ENCODE measurements at places on chromosomes 7 and 10.

DNA sequence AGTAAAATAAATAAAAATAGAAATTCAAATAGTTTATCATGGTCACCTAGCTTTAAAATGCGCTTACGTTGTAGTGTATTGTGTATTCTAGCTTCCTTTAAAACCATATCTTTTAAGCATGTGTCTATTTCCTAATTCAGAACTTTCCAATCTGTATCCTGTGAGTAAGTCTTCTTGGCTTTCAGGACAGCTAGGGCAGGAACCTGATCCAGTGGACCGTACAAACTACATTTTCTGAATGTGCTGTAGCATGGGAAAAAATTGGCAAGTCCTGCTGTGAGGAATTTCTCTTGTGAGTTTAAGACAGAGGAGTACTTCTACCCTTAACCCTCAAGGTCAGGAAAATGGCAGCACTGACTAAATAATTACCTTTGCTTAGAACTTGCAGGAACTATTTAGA, 12.1 kb downstream of the OPN1SW start:
- no peak for DNase-seq

DNA sequence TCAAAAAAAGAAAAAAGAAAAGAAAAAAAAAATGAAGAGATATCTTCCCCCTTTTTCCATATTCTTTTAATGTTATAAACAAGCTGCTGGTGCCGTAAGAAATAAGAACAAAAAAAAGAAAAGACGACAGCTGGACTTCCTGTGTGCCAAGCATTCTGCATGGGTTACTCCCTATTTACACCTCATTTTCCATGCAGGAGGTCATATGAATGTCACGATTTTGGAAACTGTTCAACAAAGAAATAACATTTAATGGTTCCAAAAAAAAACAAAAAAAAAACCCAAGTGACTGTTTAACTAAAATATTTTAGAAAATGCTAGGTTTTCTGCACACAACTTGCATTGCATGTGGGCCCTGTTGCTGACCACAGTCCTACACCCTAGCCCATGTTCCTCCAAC, 159.3 kb downstream of the TNS3 start:
- no peak for DNase-seq

GRCh38 chr10:68125772-68126171, 16.5 kb downstream of the MYPN start:
- no peak for DNase-seq

DNA sequence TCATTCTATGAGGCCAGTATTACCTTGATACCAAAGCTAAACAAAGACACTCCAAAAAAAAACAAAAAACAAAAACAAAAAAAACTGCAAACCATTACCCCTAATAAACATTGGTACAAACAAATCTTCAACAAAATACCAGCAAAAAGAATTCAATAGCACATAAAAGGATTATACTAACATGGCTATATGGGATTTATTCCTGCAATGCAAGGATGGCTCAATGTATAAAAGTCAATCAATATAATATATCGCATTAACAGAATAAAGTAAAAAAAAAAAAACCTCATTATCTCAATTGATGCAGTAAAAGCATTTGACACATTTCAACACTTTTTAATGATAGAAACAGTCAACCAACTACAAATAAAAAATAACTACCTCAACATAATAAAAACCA, 233.3 kb upstream of the NFE2L3 start:
- DNase-seq = no peak

GRCh38 chr10:74650613-74651012, 175.8 kb upstream of the KAT6B start:
- DNase-seq = no peak

- DNase-seq = no peak
Measured at GRCh38 chr7:1922071-1922869, 252.2 kb downstream of the ELFN1 start.

GRCh38 chr10:33935350-33935749, 600.9 kb upstream of the NRP1 start:
- no peak for DNase-seq

DNA sequence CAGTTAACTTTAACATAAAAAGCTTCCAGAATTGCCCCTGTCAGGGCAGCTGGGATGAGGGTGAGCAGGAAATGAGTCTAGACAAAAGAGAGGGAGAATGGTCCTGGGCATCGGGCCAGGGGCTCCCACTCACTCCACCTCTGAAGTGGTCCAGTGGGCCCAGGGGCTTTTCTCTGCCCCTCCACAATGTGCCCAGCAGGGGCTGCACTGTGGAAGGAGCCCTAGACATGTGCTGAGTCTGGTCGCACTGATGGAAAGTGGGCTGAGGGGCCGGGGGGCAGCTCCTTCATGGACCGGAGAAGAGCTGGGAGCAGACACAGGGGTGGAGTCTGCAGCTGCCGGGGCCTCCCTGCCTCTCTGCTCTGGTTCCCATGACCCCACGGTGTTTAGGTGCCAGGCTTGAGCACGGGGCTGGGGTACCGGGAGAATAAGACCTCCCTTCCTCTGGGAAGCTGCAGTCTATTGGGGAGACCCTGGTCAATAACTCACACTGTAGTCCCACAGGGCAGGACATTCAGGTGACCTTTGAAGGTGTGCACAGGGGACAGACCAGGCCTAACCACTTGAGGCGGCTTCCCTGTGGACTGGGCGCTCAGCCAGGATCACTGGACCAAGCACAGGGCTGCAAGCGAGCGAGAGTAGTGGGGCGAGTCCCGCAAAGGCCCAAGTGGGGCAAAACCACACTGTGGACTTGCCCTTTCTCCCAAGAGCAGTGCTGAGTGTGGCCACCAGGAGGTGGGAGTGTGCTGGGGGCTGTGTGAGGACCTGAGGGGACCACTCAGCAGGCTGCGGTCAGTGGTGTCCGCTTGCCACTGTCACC, 6.1 kb downstream of the ADCY1 start:
- no peak for DNase-seq

GRCh38 chr10:8438603-8439002, 384.1 kb downstream of the GATA3 start:
- no peak for DNase-seq

- DNase-seq = no peak
Measured at GRCh38 chr10:45653454-45653853, 19.1 kb downstream of the ZFAND4 start.

- DNase-seq = no peak
Measured at GRCh38 chr10:95341716-95342130, 50.9 kb upstream of the PDLIM1 start.

- DNase-seq = no peak
Measured at GRCh38 chr7:107659666-107660065, 962 bp upstream of the SLC26A4 start.

DNA sequence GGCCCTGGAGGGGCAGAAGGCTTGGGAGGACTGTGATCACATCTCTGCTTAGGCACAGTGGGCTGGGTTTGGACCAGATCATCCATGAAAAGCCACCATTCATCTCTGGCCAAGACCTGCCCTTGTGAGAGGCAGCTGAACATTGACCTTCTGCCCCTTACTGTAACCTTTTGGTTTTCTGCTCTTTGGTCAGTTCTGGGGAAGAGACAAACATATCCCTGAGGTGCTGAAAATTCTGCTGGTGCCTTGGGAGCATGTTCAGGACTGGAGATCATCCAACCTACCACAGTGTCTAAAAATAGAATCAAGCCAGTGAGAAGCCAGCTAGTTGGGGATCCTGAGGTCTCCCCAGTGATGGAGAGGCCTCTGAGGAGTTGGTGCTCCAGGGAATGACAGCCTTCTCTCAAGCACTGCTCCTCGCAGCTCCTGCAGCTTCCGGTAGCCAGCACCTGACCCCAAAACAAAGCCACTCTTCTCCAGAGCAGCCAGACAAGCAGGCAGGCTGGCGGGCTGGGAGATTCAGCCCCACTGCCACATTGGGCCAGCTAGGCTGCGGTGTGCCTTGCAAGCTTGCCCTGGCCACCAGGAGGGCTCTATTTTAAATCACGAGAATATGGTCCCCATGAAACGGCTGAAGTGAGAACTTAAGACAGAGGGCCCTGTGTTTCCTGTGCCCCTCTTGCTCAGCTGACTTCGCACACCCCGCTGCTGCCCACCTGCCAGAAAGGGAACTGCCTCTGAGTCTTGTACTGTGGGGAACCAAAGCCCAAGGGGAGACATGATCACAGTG, 37.8 kb upstream of the UBE2H start:
- no peak for DNase-seq

DNA sequence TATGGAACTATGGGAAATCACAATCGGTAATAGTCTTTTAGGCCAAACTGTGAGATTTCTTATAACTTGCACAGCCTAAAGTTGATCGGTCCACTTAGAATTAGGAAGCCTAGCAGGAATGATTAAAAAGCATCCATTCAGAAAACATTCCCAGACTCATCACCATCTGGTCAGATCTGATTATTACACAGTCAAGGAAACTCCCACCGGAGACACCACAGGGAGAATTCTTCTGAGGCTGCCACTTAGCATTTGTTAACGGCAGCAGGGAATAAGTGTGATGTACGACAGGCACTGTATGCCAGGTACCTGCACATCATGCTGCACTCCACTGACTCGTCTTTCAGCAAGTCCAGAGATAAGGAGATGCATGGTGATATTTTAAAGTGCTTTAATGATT, 227.6 kb upstream of the STEAP1 start:
- DNase-seq = no peak

DNA sequence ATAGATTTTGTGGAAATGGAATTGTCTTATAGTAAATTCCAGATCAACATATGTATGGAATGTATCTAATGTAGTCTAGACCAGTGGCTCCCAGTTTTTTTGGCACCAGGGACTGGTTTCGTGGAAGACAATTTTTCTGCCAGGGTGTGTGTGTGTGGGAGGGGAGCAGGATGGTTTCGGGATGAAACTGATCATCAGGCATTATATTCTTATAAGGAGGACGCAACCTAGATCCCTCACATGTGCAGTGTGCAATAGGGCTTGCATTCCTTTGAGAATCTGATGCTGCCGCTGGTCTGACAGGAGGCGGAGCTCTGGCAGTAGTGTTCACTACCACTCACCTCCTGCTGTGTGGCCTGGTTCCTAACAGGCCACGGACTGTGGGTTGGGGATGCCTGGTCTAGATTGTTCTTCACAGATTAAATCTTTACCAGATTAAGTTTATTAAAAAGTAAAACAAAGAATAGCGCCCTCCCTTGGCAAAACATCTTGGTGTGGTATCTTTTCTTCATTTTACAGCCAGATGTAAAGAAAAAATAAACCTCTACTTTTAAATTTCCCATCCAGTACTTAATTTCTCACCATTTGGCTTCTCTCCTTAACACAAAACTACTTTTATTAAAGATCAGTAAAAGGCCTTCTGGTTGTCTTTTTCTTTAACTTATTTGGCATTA, 48.4 kb downstream of the SEPTIN7 start:
- DNase-seq = no peak

GRCh38 chr10:86802473-86803108, 46.2 kb downstream of the BMPR1A start:
- no peak for DNase-seq

- no peak for DNase-seq
Measured at GRCh38 chr10:22315455-22316285, 518 bp upstream of the COMMD3 start.

GRCh38 chr7:42100156-42100508, 136.9 kb downstream of the GLI3 start:
- no peak for DNase-seq

GRCh38 chr7:44401692-44402091, 76.3 kb upstream of the CAMK2B start:
- no peak for DNase-seq

GRCh38 chr10:8321990-8322389, 267.5 kb downstream of the GATA3 start:
- DNase-seq = no peak

DNA sequence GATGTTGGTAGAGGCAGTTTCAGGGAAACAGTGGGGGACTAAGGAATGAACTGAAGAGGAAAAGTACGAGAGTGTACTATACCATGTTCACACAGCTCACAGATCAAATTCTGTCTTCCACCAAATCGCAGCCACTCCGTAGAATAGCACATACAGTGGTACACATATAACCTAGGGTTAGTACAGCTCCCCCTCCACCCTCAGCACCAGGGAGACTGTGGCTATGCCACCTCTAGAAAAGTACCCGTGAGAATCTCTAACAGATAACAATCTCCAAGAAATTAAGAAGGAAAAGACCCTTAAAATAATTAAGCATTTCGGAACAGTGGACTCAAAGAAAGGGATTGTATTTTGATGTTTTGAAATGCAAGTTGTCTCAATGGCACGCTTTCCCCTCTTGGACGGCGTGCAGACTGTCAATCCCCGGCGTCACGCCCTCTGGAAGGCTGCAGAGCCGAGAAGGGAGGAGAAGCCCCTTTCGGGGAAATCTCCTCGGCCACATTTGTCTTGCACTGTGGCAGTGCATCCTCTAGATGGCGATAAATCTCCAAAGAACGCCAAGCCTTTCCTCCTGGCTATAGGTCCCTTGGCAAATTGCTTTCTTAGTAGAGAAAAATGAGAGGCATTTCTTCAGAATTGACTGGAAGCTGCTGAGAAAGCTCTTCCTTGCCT, 345.0 kb downstream of the REEP3 start:
- DNase-seq = peak; percentile 1

- no peak for DNase-seq
Measured at GRCh38 chr7:66930341-66930740, 9.3 kb downstream of the TMEM248 start.

DNA sequence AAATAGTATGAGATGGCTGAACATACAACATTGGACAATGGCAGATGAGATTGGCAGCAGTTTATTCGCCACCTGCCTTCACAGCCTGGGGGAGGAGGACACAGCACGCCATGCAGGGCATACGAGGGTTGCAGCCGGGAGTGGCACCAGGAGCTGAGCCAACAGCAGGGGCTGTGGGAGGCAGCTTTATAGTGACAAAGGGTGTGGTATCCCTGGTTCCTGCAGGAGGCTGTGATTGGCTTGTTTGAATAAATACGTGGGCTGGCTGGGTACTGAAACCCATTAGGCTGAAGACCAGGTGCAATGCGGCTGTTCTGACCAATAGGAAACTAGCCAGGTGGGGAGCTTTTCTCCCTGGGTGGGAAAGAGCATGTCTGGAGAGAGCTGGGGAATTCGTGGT, 68.9 kb upstream of the LEP start:
- no peak for DNase-seq

- no peak for DNase-seq
Measured at GRCh38 chr7:116571037-116571436, 46.2 kb downstream of the CAV1 start.

DNA sequence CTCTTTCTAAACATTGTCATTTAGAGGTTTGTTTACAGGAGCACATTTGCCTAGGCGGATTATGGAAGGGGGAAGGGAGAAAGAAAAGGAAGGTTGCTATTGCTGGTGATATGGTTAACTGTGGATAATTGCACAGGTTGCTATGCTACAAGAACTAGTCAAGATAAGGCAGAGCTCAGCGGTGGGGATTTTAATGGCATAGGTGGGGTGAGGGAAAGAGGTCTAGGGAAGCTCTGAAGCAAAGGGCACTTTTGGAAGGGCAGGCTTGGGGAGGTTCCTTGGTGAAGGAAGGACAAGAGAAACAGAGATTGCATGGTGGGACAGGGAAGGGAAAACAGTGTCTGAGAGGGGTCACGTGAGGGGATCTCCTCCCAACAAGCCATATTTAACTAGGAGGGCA, 19.5 kb downstream of the HYAL4 start:
- DNase-seq = no peak

- DNase-seq = no peak
Measured at GRCh38 chr7:128888756-128889095, 21.8 kb downstream of the KCP start.

- peak; percentile 14 for DNase-seq
Measured at GRCh38 chr7:155764438-155764793, 47.8 kb downstream of the SHH start.

Data from activated T-helper 1 cell treated with Interleukin-2 at 50 U/mL for 16 hours (primary cell).